ENCODE measurements at places on chromosomes 16 and 17. TPM values are rescaled to one million over a fixed set of nuclear protein-coding genes. Genes with fewer than 3 reads are reported as not detected.

Gene RNF157
- 23.1 TPM for total RNA-seq

Gene HOXB1
- total RNA-seq, result not detected

Gene TSR3
- 32.2 TPM for total RNA-seq

Gene CLEC3A
- not detected for total RNA-seq

Gene KRTAP4-1
- total RNA-seq, result not detected

Gene KLHL10
- total RNA-seq, result 0.25 TPM

Gene ABCC6
- 0.74 TPM for total RNA-seq

Gene GUCY2D
- total RNA-seq, result 0.25 TPM

Gene STH
- total RNA-seq, result 2.5 TPM

Gene DBNDD1
- total RNA-seq, result 12.8 TPM

Gene HOXB6
- not detected for total RNA-seq

Gene KRT31
- total RNA-seq, result 1.2 TPM

Gene ASGR2
- not detected for total RNA-seq

Gene CALCOCO2
- 16.5 TPM for total RNA-seq

Gene NRN1L
- total RNA-seq, result not detected

Gene KRT40
- not detected for total RNA-seq

Gene PTX4
- total RNA-seq, result not detected

Gene FAM20A
- 4.7 TPM for total RNA-seq

Gene PYDC1
- total RNA-seq, result 0.49 TPM

Gene WNT3
- total RNA-seq, result 6.1 TPM

Gene SLC6A4
- 0.98 TPM for total RNA-seq

All from temporal lobe (tissue), 4 donors.